D341Med (cell line): ENCODE measurements at places on chromosomes 4 and X.

DNA sequence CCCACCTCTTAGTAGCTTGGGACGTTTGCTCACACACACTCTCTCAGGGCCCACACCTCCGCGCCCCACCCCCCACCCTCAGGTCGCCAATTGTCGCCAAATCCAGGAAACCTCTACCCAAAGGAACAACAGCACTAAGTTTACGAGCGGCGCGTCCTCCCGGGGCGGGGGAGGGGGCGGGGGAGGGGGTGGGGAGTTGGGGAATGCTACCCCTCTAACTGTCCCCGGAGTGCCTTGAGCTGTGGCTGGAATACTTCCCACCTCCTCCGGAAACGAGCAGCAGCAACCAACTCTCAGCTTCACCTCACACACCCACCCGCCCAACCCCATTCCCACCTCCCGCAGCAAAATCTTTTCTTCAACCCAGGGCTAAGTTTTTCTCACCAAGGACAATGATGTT is 135.6 kb upstream of the ZIC3 start:
- DNase-seq: no peak

DNA sequence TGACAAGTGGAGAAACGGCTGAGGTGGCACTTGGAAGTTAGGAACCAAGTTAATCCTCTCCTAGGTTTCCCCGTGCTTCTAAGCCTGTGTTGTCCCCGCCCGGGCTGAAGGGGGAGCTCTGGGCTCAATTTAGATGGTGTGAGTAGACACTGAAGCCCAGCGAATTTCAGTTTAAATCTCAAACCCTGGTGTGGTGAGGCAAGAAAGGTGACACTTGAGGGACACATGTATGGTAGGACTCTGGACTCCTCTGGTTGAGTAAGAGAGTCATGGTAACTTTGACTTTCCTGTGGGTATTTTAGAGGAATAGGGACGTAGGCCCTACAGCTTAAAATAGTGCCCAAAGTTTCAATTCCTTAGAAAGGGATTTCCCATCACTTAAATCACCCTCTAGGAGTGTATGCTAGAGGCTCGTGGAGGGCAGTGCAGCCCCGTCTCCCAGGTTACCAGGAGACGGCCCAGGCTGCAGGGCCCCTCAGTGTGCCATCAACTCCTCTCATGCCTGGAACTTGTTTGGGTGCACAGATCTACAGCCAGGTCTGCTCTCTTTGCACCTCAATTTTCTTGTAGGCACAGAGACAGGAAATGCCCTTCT is 24.0 kb downstream of the HAND2 start:
- peak; percentile 87 for DNase-seq

DNA sequence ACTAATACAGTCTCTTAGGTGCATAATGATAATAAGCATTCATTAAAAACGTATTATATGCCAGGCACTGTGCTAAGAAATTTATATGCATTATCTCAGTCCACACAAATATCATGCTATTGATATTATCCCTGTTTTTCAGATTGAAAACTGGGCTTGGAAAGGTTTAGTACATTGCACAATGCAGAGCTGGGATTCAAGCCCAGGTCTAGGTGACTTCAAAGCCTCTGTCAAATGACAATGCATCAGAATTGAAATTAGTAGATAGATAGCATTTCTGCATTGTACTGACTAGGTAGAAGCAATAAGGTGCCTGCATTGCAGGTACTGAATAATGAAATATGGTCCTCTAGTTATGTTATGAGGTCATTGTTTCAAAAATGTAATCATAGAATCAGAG is 18.2 kb upstream of the SCOC start:
- no peak for DNase-seq

- DNase-seq: no peak
These were observed 92.0 kb downstream of the GATB start for GRCh38 chr4:151668689-151669402.

DNA sequence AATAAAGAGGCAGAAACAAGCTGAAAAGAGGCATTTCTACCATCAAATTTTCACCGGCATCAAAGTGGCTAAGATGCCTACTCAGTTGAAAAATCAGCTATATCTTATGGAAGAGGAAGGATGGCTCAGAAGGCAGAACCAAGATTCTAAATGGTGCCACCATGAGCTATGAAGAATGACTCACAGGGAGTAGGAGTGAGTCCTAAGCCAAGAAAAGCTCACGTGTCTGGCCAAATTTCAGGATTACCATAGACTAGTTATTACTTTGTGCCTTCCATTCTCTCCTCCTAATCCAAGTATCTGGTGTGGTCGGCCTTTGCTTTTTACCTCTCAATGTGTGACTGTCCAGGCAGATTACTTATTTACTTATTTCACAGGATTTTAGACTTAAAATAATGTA is 54.8 kb downstream of the BMP3 start:
- no peak for DNase-seq

GRCh38 chr4:95732061-95732460 is 107.8 kb upstream of the PDHA2 start:
- DNase-seq: no peak

DNA sequence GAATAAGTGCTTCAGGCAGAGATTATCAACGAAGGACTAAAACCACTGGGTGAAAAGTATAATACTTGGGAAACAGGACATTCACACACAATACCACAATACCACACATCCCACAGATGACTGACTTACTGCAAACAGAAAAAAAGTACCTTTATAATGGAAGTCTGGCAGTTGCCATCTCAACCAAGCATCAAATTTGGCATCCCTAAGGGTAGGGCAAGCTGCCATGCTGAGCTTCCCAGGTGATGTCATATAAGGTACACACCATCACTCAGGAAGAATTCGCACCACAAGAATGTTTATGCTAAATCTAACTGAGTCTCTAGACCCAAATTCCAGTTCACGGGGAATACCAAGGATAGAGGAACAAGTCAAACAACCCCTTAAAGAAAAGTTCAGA is 9.1 kb downstream of the QDPR start:
- DNase-seq: no peak

DNA sequence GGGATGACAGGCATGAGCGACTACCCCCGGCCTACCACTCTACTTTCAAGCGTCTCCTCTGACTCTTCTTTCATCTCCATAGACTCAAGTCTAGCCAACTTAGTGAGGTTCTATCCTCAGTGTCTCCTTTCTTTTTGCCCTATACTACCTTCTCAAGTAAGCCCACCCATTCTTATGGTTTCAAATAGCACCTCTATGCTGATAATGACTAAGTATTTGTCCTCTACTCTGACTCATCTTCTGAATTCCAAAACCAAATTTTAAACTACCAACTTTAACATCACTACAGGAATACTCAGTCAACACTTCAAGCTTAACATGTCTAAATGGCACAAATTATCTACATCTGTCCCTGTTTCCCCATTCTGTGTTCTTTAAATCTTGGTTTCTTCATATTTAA is 47.8 kb downstream of the ELF2 start:
- DNase-seq: no peak

- peak; percentile 36 for DNase-seq
These were observed 201.0 kb downstream of the PAPSS1 start for GRCh38 chr4:107519053-107519452.

GRCh38 chrX:136839196-136839595 is 41.3 kb downstream of the RBMX start:
- DNase-seq: no peak

GRCh38 chrX:124594017-124594651 is 247.8 kb downstream of the SH2D1A start:
- no peak for DNase-seq

GRCh38 chrX:141341743-141342142 is 99.4 kb upstream of the SPANXC start:
- no peak for DNase-seq

DNA sequence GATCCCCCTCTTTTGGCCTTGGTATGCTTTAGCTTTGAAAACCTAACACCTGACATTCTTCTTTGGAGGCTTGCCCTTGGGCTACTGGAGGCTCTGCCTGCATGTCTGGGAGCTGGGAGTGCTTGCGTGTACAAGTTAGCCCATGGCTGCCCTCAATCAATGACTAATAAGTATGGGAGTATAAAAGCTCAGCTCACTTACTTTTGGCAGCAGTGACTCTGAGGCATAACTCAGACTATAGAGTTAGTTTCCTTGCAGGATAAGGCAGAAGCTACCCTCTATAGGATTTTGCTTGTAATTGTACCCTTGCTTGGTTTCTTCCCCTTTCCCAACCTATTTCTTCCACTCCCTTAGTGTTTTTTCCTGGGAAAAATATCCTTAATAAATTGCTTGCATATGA is 247.9 kb downstream of the PPP1R2C start:
- no peak for DNase-seq

DNA sequence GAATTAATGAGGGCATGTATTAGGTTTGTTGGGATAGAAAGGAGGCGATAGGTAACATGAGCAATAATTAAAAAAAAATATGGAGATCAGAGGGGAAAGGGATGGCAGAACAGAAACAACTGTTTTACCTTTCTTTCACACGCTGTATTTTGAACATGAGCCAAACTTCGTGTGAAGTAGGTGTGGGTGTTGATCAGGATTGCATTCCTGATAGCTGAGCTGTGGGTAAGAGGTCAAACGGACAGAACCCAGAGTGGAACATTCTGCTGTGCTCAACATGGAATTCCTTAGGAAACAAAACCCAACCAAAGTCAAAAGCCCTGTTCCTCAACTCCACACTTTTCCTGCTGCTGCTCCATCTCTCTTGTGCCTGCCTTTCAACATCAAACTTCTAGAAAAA is 162.5 kb upstream of the CASK start:
- DNase-seq: no peak

DNA sequence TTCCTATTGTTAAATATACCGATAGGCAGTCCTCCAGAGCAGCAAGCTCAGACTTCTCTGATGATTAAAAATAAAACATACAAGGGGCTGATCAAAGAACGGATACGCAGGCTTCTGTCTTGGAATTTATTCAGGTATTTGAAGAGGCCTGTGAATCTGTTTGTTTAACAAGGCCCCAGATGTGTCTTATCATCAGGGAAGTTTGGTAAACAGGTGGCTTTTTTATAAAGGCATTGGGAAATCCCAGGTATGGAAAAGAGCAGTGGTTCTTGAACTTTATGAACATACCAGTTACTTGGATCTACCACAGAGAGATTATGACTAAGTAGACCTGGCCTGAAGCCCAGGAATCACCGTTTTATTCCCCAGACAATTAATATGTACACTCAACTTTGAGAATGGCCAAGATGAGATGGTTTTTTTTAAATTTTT is 47.9 kb downstream of the SOWAHB start:
- DNase-seq: no peak

DNA sequence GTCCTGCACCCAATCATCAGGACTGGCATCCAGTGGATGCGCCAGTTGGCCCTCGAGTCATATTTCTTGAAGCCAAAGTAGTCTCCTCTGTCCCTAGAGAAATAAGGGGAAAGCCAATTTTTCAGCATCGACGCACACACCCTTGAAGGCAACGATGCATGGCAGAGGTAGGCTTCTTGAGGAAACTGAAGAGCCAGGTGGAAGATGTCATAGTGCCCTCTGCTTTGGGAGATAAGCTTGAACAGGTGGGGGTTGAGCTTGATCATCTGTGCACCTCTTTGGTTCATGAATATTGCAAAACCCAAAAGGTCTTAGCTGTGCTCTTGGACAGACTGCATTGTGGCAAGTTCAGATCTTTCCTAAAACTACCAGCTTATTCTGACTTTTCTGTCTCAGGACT is 34.6 kb upstream of the WDR1 start:
- DNase-seq: no peak

DNA sequence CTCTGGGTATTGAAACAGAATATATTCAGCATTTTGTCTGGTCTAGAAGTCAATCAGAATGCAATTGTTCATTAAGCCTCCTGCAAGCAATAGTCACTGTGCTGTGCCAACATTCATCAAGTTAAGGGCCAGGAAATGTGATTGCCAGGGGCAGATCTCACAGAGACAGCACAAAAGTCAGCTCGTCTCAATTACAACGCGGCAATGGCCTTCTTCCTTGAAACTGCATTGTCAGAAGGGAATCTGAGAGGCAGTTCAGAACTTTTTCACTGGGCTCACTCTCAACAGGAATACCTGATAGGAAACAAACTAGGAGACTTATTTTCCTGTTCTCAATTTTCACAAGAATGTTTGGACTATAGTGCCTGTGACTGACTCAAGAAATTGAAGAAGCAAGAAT is 131.1 kb upstream of the NR3C2 start:
- no peak for DNase-seq

- peak; percentile 26 for DNase-seq
These were observed 31.4 kb upstream of the GPR78 start for GRCh38 chr4:8548731-8549351.

DNA sequence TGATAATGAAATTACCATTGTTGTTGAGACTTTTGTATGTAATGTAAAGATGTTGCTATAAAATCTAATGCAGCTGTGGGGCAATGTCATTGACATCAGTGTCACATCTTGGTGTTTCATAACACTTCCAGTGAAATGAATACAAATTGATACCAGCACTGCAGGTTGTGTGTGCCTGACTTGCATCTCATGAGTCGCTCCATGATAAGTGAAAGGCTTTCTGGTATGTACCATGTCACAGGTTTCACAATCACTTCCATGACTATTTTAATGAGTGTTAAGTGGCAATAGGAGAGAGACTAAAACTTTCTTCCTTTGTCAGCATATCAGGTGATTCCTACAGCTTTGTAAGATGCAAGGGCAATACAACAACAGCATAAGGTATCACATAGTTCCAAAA is 94.4 kb downstream of the ABCB7 start:
- no peak for DNase-seq

DNA sequence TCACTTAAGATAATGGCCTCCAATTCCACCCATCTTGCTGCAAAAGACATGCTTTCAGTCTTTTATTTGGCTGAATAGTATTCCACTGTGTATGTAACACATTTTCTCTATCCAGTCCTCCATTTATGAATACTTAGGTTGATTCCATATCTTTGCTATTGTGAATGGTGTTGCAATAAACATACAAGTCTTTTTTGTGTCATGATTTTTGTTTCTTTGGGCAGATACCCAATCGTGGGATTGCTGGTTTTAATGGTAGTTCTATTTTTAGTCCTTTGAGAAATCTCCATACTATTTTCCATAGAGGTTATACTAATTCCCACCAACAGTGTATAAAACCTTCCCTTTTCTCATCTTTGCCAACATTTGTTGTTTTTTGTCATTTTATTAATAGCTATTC is 180.9 kb downstream of the SMIM20 start:
- DNase-seq: no peak

DNA sequence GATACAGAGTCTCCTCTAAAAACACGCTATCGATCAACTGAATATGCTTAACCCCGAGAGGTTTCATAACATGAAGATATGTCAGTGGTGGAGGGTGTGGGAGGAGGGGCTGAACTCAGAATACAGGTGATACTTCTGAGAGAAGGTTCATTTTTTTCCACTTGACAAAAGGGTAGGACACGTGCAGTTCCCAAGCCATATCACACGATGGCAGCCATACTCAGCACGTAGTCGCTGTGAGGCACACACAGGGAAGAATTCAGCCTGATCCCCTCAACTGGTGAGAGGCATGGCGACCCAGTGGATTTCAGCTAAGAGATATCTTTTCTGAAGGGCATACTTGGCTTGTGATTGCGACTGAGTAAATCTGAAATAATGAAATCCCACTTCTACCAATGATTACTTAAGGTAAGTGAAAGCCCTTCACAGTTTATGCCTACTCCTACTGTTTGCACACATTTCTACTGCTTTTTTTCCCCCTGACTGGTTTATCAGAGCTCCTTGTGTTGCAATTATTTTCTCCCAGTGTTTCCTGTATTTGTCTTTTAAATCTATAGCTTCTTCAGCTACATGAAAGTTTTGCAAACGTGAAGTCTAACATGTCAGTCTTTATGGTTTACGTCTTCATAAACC is 133.1 kb downstream of the CORIN start:
- peak; percentile 69 for DNase-seq

GRCh38 chr4:188262464-188262863 is 123.2 kb downstream of the TRIML1 start:
- DNase-seq: no peak

- no peak for DNase-seq
These were observed 59.8 kb downstream of the ANK2 start for GRCh38 chr4:113109106-113109718.

GRCh38 chr4:6647582-6648230 is 7.2 kb downstream of the MRFAP1 start:
- no peak for DNase-seq
